Suppressor macrophage (primary cell): ENCODE measurements at places on chromosomes 12 and 14.

- DNase-seq: peak; percentile 58
Measured at GRCh38 chr12:69000074-69000473, 67.1 kb upstream of the CPM start.

DNA sequence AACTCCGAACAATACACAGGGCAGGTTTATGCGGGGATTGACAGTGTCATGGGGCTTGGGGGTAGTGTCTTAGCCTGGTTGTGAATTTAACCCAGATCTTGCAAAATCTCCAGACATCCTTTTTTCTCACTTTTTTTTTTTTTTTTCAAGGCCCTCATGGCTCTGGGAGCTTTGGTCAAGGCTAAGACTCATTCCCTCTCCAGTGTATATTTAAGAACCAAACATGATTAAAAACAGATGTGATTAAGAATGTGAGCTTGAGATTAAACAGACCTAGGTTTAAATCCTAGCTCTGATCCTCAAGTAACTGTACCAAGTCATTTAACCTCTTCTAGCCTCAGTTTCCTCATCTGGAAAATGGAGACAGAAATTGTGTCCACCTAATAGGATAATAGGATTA lies 151.7 kb upstream of the FUT8 start:
- DNase-seq: no peak

DNA sequence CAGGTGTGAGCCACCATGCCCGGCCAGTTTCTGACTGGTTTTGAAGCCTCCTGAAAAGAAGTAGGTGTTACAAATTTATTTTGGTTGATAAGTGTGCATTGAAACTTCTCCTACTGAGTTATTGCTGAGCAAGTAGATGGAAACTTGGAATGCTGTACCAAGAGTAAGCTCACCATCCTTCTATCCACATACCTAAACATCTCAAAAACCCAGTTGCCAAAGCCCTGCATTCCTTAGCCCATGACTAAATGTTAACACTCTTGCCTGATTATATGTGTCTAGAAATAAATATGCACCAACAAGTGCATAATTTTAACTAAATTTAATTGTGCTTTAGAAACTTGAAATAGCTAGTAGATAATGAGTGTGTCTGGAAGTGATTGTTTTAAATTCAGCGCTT lies 357.8 kb downstream of the DUSP6 start:
- no peak for DNase-seq

- DNase-seq: no peak
Measured at GRCh38 chr14:54058505-54058904, 101.9 kb upstream of the BMP4 start.

DNA sequence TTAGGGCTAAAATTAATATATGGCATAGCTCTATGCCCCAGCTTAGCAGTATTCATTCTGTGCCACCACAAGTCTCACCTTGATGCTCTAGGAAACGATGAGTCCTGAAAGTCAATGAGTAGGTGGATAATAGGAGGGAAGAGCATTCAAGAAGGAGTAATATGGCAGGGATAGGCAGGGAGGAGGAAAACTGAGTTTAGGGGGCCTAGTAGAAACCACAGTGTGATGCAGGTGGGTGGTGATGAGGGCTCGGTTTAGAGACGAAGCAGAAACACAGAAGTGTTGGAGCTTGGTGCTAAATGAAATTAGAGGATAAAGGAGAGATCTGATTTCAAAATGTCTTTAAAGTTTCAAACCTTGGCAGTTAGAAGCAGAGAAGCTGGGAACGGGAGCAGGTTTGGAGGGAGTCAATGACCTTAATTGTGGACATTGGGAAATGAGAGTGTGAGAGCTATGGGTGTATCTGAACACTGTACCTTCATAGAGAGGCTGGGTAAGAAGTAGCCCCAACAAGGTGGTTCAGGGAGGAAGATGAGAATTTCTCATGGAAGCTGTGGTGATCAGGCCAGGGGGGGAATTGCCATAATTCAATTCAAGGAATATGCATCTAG lies 144.7 kb upstream of the CPSF6 start:
- DNase-seq: no peak

DNA sequence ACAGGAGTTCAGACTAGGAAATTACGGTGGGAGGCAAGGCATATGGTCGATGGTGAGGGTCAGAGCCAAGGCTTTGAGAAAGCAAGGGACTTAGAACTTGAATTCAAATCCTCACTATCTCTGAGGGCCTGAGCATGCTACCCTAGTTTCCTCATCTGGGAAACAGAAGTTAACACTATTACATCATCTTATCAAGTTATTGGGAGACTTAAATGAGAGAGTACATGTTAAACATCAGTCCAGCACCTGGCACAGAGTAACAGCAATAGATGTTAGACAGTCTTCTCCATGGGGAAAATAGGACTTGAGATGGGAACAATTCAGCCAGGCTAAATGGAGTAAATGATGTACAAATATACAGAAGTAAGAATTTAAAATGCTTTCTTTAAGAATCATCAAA lies 38.5 kb downstream of the SLC38A1 start:
- DNase-seq: no peak

GRCh38 chr14:100785626-100786025 lies 40.3 kb upstream of the MEG3 start:
- no peak for DNase-seq

DNA sequence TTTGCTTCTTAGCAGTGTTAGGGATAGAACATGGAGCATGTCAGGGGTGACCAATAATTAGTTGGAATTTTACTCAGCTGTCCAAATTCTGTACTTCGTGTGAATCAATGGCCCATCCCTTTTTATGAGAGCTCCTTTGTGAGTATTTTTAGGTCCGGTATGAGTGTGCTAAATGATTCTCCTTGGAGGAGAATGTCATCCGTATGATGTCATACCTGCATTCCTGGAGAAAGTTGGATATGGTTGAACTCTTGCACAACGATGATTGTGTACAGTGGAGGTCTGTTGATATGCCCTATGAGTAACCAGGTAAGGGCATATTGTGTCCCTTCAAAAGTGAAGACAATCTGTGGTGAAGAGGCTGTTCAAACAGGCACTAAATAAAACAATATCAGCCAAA lies 400.8 kb downstream of the GXYLT1 start:
- no peak for DNase-seq

DNA sequence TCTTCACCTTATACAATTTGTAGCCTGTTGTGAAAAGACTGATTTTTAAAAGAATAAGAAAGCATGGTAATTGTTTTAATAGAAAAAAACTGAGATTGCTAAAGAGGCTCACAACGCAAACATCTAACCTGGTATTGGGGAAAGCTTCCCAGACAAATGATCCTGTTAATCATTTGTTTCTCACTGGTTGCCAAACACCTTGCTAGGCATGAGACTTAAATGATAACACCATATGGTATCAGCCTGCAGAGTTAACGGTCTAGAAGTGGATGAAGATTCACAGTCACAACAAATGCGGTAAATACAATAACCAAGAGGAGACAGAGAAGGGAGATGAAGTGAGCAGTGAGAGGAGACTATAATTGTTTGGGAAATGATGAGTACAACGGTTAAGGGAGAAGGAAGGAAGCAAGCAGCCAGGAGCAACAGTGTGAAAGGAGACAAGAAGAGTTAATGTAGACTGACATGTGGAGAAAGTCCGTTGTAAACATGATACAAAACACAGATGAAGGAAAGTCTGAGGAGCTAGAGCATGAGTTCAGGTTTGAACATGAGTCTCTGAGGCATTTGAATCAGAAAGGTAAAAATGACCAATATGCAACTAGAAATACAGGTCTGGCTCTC lies 19.8 kb downstream of the GXYLT1 start:
- no peak for DNase-seq

DNA sequence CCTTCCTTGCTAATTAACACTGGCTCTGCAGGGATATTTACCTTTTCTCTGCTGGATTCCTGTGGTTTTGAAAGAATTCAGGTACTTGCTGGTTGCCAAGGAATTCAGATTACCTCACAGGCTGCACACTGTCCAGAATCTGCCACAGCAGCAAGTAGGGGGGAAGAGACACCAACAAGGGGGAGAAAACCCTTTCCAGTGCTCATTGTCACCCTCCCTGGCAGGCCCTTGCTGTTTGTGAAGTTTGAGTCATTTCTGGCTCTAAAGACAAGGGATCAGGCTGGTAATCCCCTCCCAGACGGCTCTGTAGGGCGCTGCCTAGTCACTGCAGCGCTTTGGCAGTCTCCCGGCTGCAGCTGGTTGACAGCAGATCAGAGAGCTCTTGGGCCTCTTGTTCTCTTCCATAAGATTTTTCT lies 50.8 kb downstream of the TTLL5 start:
- no peak for DNase-seq

DNA sequence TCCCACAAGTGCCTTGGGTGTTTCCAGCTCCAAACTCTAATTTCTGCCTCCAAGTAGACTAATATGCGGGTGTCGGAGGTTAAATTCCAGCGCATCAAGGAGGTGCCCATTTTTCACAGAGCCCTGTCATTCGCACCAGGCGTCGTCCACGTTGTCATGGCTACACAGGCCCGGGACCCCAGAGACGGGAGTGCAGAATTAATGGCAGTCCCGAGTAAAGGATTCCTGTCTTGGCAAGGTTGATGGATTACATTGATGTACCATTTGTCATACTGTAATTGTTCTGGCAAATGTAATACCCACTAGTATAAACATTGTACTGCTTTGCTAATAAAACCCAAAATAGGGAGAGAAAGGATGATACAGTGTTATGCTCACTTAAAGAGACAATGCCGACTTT lies 222.9 kb upstream of the MYL2 start:
- DNase-seq: no peak

DNA sequence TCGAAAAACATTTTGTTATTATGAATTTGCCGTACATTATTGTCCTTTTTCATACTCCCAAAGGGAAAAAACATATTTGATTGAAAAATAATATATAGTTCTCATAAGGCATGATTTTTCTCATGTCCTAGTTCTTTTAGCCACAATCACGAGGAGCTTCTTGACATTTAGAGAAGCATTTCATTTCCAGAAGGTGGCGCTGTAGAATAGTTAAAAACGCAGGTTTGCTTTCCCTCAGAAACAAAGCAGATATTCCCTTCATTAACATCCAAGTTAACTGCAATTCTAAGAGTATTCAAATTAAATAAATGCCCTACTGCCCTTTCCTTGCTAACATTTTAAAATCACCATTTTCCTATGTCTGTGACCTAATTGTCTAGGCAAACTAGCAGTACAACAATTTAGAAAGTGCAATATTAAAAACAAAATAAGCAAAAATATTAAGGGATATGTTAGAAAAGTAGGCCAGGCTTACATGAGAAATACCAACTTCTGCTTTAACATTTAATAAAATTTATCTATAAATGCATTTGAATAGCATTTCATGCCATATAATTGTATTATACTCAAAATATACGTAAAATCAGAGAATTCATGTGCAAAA lies 10.9 kb upstream of the PIK3C2G start:
- DNase-seq: peak; percentile 48

DNA sequence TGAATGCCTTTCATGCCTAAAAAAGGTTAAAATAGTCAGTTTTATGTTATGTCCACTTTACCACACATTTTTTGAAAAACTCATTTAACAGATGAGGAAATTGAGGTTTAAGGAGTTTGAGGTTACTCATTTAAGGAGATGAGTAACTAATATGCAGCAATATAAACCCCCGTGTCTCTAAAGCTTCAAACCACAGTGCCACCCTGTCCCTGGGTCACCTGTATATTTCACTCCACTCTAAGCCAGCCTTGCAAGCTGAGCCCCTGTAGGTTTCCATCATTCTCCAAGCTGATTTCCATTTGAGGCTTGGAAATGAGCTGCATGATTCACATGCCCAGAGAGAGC lies 64.4 kb downstream of the NUAK1 start:
- no peak for DNase-seq

DNA sequence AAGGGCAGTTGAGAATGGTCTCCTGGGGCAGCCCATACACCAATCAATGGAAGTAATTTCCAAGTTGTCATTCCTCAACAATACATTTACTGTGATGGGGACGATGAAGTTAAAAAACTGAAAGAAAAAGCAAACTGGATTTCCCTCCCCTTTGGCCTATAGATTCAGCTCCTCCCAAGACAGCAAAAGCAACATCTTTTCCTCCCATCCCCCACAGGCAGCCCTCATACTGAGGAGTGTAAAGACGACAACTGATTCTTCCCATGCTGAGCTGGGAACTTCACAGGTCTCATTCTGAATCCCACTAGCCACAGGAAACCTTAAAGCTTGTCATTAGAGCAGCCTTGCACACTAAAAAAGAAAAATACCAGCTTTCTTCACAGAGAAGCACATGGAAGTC lies 48.5 kb downstream of the PITPNM2 start:
- no peak for DNase-seq

GRCh38 chr14:85565862-85566296 lies 35.9 kb downstream of the FLRT2 start:
- DNase-seq: no peak

- no peak for DNase-seq
Measured at GRCh38 chr14:84891404-84891803, 638.5 kb upstream of the FLRT2 start.

- DNase-seq: peak; percentile 8
Measured at GRCh38 chr12:25155022-25155576, 39.9 kb downstream of the DNAI7 start.

GRCh38 chr12:54229624-54230212 lies 40.9 kb upstream of the SMUG1 start:
- peak; percentile 31 for DNase-seq

- no peak for DNase-seq
Measured at GRCh38 chr12:67977668-67978067, 11.6 kb upstream of the IFNG-AS1 start.

DNA sequence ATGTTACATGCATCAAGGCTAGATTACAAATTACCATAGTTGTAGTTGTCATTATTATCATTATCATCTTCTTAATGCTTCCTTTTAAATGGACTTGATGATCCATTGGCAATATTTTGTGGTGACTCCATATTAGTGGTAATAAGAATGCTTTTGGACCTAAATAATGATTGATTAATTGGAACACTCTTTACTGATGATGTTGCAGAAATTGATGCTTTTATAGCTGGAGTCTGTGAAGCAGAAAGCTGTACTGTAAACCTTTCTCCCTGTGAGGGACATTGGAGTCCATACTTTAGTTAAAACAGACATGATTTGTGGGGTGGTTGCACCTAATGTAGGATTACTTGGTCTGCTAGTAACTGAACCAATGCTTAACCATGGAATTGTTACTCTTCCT lies 190.4 kb downstream of the ATXN7L3B start:
- DNase-seq: no peak

GRCh38 chr14:93765155-93765554 lies 23.1 kb downstream of the PRIMA1 start:
- no peak for DNase-seq

- DNase-seq: no peak
Measured at GRCh38 chr12:77058740-77059139, 6.6 kb downstream of the E2F7 start.

GRCh38 chr14:34231626-34232025 lies 230.4 kb downstream of the SPTSSA start:
- DNase-seq: no peak
